ENCODE measurements at places on chromosomes 5 and 9. TPM values are rescaled to one million over a fixed set of nuclear protein-coding genes. Genes with fewer than 3 reads are reported as not detected.

The ADAMTS16 gene
- not detected for polyA plus RNA-seq

- peak; percentile 88 for DNase-seq
Measured at GRCh38 chr5:113020461-113021273, 44.1 kb downstream of the DCP2 start.

The SCGB3A2 gene
- not detected for polyA plus RNA-seq

DNA sequence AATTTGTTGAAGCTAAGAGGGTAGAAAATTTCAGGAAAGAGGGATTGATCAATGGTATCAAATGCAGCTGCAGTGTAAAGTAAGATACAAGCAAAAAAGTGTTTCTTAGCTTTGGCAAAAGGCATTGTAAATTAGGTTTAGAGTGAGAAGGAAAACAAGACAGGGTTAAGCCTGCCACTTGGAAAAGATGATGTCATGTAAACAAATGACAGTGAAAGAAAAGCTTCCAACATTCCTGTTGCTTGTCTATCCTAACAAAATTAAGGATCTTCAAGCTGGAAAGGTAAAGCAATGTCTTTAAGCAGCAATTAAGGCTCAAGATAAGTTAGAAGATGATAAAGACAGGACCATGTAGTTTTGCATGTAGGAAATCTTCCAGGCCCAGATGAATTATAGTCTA lies 139.1 kb upstream of the PPP2R2B start:
- DNase-seq, result no peak

DNA sequence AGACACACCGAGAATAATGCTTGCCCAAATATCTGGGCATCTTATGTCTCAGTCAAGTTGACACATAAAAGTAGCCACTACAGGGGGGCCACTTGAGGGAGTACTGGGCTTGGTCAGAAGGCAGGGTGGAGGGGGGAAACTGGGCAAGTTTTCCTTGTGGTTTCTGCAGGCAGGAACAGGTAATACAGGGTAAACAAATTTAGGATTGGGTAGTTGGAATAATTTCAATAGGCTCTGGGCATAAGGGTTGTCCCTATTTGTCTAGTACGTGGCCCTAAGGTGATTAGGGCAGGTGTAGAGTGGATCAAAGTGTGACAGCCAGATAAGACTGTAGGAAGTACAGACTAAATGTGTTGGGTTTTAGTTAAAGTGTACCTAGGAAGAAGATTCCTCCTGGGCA lies 353.1 kb downstream of the TLE4 start:
- DNase-seq, result no peak

GRCh38 chr5:111848476-111848875 lies 91.5 kb upstream of the NREP start:
- no peak for DNase-seq

- DNase-seq, result peak; percentile 34
Measured at GRCh38 chr5:172065431-172066065, 59.1 kb upstream of the FBXW11 start.

DNA sequence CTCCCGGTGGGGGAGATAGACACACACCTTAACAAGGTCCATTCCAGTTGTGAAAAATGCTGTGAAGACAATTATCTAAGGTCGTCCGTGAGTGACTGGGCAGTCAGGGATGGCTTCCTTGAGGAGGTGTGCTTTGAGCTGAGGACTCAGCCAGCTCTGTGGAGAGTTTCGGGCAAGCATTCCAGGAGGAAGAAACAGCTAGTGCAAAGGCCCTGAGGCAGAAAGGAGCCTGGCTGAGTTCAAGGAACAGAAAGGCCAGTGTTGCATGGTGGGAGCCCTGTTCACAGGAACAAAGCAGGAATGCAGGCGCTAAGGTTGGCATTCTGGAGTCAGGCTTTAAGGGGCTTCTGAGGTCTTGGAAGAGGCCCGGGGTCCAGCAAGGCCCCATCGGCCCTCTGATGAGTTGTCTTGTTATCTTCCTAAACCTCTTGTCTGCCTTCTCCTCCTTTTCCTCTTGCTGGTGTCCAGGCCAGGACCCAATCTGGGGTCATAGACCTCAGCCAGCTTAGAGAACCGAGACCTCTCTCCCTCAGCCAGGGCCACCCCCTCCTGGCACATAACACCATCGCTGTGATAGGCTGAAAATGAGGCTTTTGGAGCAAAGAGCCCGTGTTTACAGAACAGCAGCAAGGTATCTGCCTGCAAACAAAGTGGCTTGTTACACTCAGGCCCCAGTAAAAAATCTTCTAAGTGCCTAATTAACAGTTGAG lies 270.2 kb upstream of the MVB12B start:
- DNase-seq, result no peak

GRCh38 chr5:180785794-180786221 lies 16.8 kb downstream of the MGAT1 start:
- peak; percentile 40 for DNase-seq

The FREM1 gene
- not detected for polyA plus RNA-seq

GRCh38 chr9:129211686-129212085 lies 33.6 kb upstream of the IER5L start:
- no peak for DNase-seq

The LCN1 gene
- not detected for polyA plus RNA-seq

GRCh38 chr5:56984445-56984844 lies 32.5 kb upstream of the MIER3 start:
- DNase-seq, result no peak

DNA sequence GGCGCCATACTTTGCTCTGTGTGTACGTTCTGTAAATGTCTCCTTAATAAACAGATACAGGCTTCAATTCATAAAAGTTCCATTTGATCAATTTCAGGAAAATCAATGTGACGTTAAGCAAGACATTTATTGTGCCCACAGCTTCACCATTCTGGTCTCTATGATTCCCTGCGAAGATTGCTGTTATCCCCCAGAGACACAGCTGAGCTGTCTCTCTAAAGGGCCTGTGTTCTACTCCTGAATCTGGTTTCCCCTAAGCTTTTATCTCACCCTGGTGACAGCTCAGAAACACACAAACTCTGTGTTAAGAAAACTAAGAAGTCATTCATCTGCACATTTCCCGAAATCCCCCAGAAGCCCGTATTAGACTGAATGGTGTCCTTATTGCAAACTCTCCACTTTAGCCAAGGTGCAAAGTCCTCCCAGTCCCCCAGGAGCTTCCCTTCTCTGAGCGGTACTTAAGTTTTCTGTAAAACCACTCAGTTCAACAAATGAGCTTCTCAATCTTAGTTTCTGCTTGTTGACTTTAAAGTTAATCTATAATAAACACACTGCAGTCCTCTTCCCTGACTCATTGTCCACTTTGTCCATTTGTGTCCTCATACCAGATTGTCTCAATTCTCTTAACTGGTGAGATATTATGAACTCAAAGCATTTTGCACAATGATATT lies 1.4 kb upstream of the C5orf15 start:
- DNase-seq, result no peak

The IRX1 gene
- 29.6 TPM for polyA plus RNA-seq

DNA sequence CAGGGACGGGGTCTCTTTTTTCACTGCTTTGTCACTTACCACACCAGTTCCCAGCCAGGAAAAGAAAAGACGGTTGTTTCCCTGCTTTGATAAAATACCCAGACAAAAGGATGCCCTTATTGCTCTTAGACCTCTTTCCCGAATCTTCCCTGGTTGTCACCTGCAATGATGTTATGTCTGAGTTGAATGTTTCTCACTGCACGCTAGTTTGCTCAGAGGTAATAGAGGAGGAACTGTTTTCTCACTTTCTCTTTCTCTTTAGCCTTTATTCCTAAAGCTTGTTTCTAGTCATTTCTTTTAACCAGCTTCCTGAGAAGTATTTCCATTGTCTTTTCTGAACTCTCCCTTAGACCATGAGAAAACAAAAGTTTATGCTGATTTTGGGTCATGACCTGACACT lies 32.9 kb downstream of the ACER2 start:
- no peak for DNase-seq

GRCh38 chr5:149636191-149636860 lies 55.0 kb downstream of the ARHGEF37 start:
- no peak for DNase-seq

The INSL6 gene
- polyA plus RNA-seq, result not detected

The ADAMTS19 gene
- polyA plus RNA-seq, result 0.01 TPM

The MLANA gene
- polyA plus RNA-seq, result not detected

DNA sequence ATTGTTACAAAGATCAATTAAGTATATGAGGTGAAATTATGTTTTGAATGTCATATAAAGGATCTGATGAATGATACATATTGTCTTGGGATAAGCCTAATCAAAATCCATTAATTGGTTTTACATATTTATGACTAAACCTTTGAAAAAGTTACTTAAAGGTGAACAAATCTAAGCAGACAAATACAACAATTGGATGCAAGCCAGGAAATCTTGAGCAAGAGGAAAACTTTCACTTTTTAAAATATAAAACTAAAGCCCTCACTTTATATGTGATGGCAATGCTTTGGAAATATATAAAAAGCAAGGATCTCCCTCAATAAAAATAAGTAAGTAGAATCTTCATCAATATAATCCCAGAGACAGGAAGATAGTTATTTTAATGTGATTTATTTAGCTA lies 80.1 kb downstream of the EDIL3 start:
- DNase-seq, result no peak

DNA sequence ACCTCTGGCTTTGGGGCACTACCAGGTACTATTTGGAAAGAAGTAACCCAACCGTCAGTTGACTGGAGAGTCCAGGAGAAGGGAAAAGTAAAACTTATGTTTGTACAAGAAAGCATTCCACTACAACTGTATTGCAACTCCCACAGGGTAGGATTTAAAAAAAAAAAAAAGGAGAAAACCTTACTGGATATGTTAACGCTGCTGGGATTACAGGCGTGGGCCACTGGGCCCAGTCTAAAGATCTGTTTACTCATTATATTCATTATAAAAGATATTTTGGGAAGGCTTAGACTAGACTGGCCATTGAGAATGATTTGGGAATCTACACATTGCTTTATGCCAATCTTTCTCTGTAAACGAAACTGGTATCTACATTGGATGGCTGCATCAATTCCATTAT lies 86.6 kb downstream of the USP20 start:
- no peak for DNase-seq

GRCh38 chr9:89425024-89425805 lies 72.7 kb downstream of the SEMA4D start:
- no peak for DNase-seq

GRCh38 chr5:110401881-110402280 lies 324.6 kb downstream of the TMEM232 start:
- peak; percentile 20 for DNase-seq

- DNase-seq, result no peak
Measured at GRCh38 chr5:36536616-36537005, 69.8 kb upstream of the SLC1A3 start.

The MIGA2 gene
- 14.3 TPM for polyA plus RNA-seq

GRCh38 chr5:179763215-179763945 lies 30.4 kb upstream of the LTC4S start:
- peak; percentile 75 for DNase-seq

The DDX4 gene
- polyA plus RNA-seq, result not detected

The PIP5KL1 gene
- 4.4 TPM for polyA plus RNA-seq

The BTNL8 gene
- not detected for polyA plus RNA-seq
